Cortex of kidney (tissue), 1 donor: ENCODE measurements at places on chromosomes 1 and 21.

- no peak for DNase-seq
Observed at GRCh38 chr1:245277276-245277675, 122.5 kb downstream of the KIF26B start.

DNA sequence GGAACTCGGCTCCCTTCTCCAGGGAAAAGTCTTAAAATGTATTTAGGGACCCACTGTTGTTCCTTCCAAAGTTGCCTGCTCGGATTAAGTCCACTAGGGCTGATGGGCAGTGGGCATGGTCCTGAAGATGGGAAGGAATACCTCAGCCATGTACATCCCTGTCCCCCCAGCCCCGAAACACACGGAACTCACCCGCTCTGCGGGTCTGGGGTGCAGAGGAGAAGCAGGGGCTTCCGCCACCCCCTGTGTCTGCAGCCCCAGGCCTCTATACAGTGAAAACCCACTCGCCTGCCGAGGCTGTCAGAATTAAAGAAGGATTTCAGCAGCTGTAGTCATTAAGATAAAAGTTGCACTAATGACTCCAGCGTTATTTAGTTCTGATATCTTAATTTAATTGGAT, 212.6 kb upstream of the VAMP3 start:
- no peak for DNase-seq

- no peak for DNase-seq
Observed at GRCh38 chr1:69519006-69519405, 48.7 kb upstream of the LRRC7 start.

DNA sequence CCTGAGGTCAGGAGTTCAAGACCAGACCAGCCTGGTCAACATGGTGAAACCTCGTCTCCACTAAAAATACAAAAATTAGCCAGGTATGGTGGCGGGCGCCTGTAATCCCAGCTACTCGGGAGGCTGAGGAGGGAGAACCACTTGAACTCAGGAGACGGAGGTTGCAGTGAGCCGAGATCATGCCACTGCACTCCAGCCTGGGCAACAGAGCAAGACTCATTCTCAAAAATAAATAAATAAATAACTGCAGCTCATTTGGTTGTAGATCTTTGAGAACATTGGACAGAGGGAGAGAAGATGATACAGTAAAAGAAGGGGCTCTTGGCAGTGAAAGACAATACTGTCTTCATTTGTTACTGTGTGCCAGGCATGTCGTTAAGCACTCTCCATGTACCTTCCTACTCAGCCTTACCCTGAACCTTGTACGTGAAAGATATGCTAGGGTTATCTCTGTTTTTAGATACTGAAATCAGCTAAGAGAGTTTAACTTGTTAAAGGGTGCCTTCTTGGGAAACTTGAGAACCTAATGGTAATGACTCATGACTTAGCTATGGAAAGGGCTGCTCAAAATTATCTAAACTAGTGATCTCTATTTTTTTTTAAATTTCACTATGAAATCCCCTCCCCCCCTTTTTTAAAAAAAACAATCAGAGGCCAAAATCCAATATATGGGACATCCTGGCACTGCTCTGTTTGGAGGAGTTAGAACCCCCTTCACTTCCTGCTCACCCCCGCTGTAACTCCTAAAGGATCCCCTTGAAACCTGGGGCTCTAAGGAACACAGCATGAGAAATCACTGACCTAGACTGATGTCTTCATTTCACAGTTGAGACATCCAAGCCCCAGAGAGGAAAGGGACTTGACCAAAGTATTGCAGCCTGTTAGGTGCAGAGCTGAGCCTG, 6.8 kb upstream of the KPNA6 start:
- DNase-seq: no peak

DNA sequence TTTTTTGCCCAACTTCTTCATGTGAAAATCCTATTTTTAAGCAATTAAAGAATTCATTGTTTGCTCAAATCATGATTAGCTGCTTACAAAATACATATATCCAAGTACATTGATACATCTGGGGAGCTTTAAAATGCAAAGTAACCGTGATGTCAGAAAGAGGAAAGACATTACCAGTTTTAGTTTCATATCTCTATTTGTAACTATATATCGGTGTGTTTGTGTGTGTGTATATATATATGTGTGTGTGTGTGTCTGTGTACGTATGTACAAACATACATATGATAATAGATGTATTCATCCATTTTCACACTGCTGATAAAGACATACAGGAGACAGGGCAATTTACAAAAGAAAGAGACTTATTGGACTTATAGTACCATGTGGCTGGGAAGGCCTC, 310.1 kb downstream of the DPYD start:
- no peak for DNase-seq

DNA sequence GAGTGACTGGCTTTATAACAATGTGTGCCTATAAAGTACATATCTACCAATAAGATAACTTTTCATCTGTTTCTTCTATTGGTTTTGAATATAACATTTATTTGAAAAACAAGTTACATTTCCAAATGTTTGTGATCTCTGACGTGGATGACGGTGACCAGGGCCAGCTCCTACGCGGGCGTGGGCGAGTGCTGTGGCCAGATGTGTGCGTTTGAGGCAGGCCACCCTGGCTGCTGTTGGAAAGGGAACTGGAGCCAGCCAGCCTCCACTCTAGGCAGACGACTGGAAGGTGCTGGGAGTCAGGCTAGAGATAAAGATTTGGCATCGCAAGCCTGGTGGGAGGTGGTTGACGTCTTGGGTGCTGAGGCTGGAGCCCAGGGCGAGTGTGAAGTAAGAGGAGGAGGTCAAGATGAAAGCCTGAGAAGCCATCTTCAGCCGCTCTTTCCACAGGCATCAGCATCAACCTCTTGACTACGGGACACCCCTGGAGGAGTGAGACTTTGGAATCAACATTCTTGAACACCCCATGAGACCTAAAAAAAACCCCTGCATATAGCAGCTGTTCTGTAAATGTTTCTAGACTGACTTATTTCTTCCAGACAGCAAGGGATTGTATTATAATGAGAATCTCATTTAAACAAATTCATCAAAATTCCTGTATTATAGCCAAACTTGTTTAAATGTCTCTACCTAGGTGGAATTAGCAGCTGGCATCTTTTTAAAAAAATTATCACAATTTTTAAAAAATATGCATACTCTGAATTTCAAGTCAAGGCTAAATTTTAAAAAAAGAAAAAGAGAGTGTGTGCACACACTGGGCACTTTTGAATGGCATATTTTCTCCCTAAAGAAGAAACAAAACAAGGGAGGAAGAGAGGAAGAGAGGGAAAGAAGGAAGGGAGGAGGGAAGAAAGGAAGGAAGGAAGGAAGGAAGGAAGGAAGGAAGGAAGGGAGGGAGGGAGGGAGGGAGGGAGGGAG, 112.5 kb upstream of the SLC44A3 start:
- DNase-seq: no peak
